ENCODE measurements at places on chromosomes 7 and 10.
A peak's percentile ranks its signal among the peaks of the same experiment; 100 is the strongest.

GRCh38 chr10:32166365-32166764 lies 110.1 kb upstream of the KIF5B start:
- DNase-seq = no peak

DNA sequence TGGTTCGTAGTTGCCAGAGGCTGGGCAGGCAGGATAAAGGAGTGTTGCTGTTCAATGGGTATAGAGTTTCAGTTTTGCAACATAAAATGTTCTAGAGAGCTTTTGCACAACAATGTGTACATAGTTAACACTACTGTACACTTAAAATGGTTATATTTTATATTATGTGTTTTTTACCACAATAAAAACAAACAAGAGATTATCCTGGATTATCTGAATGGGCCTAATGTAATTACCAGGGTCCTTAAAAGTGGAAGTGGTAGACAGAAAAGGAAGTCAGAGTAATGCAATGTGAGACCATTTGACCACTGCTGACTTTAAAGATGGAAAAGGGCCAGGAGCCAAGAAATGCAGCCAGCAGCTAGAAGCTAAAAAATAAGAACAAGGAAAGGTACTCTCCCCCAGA lies 159.7 kb downstream of the SGMS1 start:
- DNase-seq = no peak

- no peak for DNase-seq
These were observed 5.3 kb upstream of the POR start for GRCh38 chr7:75909521-75910132.

DNA sequence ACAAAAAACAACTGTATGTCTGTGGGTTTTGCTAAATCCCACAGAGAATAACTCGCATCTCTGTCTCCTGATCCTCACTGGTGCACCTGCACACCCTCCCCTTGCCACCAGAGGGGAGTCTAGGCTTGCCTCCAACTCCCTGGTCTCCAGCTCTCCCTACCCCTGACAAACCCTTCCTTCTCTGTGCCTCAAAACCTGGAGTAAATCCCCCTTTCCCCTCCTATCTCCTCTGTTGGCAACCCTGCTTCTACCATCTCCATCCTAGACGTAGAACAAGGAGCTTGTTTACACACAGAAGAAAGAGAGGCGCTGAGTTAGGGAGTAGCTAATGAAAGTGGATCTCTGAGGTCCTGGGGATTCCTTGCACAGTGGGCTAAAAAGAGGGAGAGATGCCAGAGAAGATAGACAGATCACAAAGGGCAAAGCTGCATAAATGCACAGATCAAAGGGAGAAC lies 6.0 kb downstream of the MBLAC1 start:
- peak; percentile 71 for DNase-seq

GRCh38 chr10:12717981-12718707 lies 283.4 kb downstream of the CCDC3 start:
- DNase-seq = no peak

- no peak for DNase-seq
These were observed 103.0 kb downstream of the MYOF start for GRCh38 chr10:93378997-93379730.

- DNase-seq = no peak
These were observed 171.9 kb downstream of the ARID5B start for GRCh38 chr10:62073429-62073828.

DNA sequence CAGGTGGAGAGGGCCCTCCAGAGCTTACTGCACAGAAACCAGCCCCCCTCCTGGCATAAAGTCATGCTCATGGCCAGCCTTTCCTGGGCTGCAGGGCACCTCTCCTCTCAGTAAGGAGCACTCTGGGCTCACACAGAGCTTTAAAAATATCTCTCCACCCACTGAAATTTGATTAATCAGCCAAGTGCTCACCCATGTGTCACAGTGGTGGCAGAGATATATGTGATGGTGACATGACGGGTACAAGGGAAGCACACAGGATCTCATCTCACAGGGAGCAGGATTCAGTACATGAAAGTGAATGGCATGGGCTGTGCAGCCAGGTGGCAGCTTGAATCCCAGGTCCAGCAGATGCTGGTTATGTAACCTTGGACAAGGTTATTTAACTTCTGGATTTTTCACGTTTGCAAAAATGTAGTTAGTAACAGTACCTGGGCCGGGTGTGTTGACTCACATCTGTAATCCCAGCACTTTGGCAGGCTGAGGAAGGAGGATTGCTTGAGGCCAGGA lies 144.8 kb downstream of the CALN1 start:
- no peak for DNase-seq

DNA sequence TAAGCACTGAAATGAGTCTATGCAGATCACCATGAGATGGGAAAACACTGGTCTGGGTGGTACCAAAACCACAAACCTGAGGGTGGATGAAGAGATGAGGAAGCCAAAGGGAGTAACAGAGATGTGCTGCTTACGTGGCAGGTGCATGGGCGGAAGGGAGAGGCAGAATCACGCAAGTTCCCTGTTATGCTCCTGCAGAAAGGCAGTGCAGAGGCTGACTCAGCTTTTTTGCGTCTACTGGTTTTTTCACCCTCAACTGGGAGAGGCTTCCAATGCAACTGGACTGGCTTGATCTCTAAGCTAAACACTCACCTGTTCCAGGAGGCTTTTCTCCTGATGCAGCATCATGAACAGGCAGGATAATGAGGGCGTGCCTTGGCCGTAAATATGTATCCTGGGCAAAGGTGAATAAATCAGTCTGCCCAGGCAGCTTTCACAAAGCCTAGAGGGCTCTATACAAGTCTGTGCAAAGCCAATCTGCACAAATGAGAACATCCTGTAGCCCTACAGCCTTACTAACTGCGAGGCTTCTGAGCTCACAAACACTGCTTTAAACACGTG lies 95.4 kb upstream of the AFAP1L2 start:
- DNase-seq = no peak

DNA sequence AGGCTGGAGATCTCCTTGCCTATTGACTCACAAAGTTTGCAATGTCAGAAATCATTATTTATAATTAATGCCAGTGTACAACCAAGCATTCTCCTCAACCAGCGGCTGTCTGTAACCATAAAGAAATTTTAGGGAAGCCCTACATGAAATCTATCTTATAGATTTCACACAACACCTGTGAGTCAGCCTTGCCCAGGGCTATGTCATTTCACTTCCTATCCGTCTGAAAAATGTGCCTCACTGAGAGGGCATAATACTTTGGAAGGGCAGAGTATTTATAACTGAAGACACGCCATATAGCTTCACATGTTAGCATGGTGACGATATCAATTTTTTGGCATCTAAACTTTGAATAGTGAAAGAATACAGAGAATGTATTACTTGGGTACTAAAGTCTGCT lies 296.6 kb upstream of the ETV1 start:
- no peak for DNase-seq

DNA sequence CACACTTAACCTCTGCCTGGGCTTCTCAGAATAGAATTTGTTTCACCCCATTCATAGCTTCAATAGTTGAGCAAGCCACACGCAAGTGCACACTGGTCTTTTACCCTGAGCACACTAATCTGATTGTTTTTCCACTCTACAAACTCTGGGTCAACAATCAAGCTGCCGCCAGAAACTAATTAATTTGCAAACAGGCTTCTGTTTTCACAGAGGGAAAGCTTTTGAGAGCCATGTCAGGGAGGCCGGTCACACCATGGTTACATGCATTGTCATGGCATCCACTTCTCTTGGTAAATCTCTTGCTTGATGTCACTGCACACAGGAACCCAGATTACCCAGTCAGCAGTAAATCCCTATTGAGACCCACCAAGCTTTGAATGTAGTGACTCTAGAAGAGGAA lies 154.2 kb downstream of the SEMA3A start:
- DNase-seq = no peak

DNA sequence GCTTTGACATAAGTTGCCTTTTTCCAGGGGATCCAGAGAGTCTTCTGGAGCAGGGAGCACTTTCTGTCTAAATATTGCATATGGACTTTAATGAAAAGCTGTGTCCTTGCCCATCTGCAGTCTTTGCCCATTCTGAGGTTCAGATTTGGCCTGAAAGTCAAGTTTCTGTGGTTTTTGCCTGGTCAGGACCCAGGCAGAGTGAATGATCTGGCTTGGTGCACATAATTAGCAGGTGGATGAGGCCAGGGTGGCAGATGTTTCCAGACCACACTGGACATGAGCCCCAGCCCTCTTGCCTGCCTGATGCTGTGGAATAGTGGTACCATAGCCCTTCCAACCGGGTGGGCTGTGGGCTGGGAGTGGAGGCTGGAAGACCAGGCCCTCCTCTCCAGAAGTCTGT lies 11.0 kb downstream of the HECW1 start:
- DNase-seq = no peak

DNA sequence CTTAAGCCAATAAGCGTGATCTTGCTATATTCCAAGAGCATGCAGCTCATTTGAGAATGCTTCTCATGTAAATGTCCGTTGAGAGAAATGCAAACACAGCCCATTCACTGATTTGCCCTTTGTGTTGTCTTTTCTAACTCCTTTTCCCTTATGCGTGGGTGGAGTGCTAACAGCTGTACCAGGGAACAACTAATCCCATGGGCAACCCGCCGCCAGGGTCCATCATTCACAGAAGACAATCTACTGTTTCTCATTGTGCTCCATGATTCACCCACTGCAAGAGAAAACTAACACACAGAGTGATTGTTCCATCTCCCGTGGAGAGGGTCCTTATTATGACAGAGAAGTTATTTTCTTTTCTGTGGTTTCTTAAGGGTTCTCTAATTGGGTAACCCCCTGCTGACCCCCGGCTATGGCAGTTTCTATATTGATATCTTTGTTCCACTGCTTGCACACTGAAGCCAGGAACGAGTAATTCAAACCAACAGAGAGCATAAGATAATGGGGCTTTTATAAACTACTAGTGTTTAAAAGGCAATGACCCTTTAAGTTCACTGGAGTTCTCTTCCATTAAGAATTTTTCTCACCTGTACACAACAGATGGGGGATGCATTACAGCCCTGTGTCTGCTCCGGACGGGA lies 298.7 kb downstream of the BAMBI start:
- DNase-seq = no peak

DNA sequence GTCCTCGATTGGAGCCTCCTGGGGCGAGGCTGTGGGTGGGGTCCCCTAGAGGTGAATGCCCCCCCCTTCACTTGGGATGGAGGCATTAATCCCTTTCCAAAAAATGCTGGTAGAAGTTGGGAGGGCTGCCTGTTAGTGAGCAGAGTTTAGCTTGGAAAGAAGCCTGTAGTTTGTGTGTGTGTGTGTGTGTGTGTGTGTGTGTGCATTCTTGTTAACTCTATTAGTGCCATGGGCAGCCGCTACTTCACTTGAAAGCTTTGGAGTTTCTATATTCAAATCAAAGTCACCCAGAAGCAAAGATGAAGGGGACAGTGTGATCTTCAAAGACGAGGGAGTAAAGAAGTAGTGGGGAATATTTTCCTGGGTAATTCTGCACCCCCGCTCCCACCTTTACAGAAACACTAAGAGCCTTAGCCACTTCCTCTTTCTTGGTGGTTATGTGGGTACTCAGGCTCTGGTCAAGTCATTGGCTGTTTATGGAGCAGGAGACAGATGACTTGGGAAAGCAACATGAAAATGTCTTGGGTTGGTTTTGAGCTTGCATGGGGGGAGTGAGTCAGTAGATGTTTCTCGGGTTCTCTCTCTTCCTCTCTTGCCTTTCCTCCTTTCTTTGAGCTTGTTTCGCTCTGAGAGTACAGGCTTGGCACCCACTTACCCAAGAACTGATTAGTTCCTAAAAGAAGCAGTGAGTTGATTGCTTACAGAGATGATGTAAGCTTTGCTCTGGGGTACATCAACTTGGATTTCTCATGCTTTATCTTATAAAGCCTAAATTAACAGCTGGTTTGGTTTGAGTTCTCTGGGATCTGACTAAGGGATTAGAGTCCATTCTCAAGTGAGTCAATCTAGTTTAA lies 35.9 kb downstream of the TCF7L2 start:
- DNase-seq = no peak

DNA sequence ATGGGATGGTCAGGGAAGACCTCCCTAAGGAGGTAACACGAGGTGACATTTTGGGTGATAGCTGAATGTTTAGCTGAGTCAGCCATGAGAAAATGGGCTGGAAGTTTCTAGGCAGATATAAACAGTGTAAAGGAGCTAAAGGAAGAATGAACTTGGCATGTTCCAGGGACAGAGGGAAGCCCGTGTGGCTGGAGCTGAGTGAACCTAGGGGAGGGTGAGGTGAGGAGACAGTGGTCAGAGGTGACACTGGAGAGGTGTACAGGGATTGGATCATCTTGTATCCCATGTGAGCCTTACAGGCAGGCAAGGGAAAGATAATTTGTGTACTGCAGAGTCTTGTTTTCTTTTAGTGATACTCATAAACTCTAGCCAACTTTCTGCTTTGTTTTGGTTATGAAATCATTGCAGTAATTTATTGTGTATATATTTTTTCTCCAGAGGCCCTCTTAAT lies 1.8 kb downstream of the STARD3NL start:
- DNase-seq = no peak

DNA sequence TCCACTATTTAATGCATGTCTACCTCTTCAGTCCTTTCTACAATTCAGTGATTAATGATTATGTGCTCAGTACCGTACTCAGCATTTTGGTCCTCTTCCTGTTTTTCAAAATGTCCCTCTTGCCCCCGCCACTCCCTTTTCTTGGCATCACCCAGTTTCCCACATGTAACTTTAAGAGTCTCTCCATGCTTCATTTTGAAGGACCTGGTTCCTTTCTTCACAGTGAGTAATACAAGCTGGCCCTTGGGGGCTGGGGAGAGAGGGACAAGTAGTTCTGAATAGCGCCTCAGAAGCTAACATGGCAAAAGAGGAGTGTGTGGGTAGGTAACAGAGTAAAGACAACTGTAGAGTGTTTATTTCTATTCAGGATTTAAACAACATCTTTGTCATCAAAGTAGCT lies 34.6 kb upstream of the SLIT1 start:
- no peak for DNase-seq

GRCh38 chr7:38940774-38941173 lies 31.8 kb upstream of the VPS41 start:
- no peak for DNase-seq

DNA sequence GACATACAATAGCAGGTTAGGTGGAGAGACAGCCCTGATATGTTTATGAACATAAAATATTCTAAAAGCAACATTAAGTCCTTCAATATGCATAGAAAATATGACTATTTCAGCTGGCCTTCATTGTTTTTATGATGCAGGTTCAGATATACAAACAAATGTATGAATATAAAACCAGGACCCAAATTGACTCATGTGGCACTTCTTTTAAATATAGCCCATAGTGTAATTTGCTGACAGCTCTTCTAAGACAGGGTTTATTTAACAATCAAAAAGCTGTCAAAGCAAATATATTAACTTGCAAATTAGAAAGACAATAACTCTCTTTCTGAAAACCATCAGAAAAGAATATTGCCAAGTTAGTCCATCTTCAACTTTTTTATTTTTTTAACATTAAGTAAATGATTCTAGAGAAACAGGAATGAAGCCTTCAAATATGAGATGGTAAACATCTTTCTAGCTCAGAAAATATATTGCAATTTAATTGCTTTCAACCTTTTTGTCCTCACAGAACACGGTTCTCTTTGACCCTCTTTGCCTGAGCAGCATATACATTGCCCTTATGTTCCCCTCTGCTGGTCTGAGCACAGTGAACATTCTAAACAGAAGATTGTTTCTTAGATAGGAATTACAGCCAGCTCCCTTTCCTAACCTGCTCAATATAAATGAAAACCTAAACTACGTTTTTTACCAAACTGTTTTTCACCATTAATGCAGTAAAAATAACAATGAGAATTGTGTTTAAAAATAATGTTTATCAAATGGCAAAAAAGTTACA lies 82.8 kb downstream of the CACNA2D1 start:
- no peak for DNase-seq

GRCh38 chr7:143040209-143040715 lies 11.9 kb upstream of the OR6V1 start:
- no peak for DNase-seq
